A673 (cell line): ENCODE measurements at places on chromosomes 13 and 19. TPM values are rescaled to one million over a fixed set of nuclear protein-coding genes. Genes with fewer than 3 reads are reported as not detected.

GRCh38 chr19:31553112-31553845 lies 204.0 kb upstream of the TSHZ3 start:
- no peaks in the 10 kb centered on the region for H3K27me3 ChIP-seq
- no peak overlapping the region for H3K27ac ChIP-seq
- no peaks in the 10 kb centered on the region for H3K4me1 ChIP-seq
- H3K36me3 ChIP-seq = no peaks in the 10 kb centered on the region
- DNase-seq = no peak
- H3K4me3 ChIP-seq = no peak overlapping the region

- H3K27ac ChIP-seq = no peak overlapping the region
- H3K4me3 ChIP-seq = no peak overlapping the region
- no peak for DNase-seq
- no peaks in the 10 kb centered on the region for H3K4me1 ChIP-seq
- H3K27me3 ChIP-seq = peaks cover 37% of the 10 kb centered on the region
Observed at GRCh38 chr13:97182111-97182890, 39.8 kb upstream of the MBNL2 start.

The ZNF584 gene
- 20.9 and 21.6 TPM in 2 replicates for total RNA-seq

DNA sequence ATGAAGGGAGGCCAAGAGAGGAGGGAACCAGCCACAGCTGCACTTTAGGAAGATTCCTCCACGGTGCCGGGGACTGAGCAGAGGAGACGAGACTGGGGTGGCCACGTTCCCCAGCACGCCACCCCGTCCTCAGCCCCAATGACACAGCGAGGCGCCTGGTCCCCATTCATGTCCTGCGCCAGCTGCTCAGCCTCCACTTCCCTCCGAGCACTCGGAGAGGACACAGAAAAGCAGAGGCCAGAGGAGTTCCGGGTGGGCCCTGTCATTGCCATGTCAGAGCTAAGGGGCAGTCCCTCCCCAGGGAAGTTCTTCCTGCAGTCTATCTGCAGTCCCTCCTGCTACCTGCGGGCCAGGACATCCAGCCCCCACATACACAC lies 53.2 kb upstream of the NFIC start:
- peaks cover 10% of the 10 kb centered on the region for H3K27me3 ChIP-seq
- H3K4me3 ChIP-seq = no peak overlapping the region
- no peaks in the 10 kb centered on the region for H3K4me1 ChIP-seq
- no peak overlapping the region for H3K27ac ChIP-seq
- DNase-seq = no peak
- no peaks in the 10 kb centered on the region for H3K36me3 ChIP-seq

The PNMA8C gene
- not detected in 2 replicates for total RNA-seq

- H3K4me1 ChIP-seq = peaks cover 2% of the 10 kb centered on the region
- no peaks in the 10 kb centered on the region for H3K27me3 ChIP-seq
- no peak overlapping the region for H3K27ac ChIP-seq
Observed at GRCh38 chr19:28299649-28300048, 913.3 kb downstream of the UQCRFS1 start.

The EHD2 gene
- 2.9 and 3.0 TPM in 2 replicates for total RNA-seq

- no peak for DNase-seq
- no peaks in the 10 kb centered on the region for H3K36me3 ChIP-seq
- H3K27me3 ChIP-seq = no peaks in the 10 kb centered on the region
- no peak overlapping the region for H3K27ac ChIP-seq
- no peaks in the 10 kb centered on the region for H3K4me1 ChIP-seq
Observed at GRCh38 chr13:79782541-79783205, 301.7 kb downstream of the NDFIP2 start.

GRCh38 chr13:60797112-60797511 lies 400.1 kb downstream of the TDRD3 start:
- no peak for DNase-seq
- H3K27ac ChIP-seq = no peak overlapping the region
- H3K4me3 ChIP-seq = no peak overlapping the region
- H3K36me3 ChIP-seq = no peaks in the 10 kb centered on the region
- H3K27me3 ChIP-seq = no peaks in the 10 kb centered on the region
